ENCODE measurements at places on chromosomes 12 and 14.
A peak's percentile ranks its signal among the peaks of the same experiment; 100 is the strongest.

DNA sequence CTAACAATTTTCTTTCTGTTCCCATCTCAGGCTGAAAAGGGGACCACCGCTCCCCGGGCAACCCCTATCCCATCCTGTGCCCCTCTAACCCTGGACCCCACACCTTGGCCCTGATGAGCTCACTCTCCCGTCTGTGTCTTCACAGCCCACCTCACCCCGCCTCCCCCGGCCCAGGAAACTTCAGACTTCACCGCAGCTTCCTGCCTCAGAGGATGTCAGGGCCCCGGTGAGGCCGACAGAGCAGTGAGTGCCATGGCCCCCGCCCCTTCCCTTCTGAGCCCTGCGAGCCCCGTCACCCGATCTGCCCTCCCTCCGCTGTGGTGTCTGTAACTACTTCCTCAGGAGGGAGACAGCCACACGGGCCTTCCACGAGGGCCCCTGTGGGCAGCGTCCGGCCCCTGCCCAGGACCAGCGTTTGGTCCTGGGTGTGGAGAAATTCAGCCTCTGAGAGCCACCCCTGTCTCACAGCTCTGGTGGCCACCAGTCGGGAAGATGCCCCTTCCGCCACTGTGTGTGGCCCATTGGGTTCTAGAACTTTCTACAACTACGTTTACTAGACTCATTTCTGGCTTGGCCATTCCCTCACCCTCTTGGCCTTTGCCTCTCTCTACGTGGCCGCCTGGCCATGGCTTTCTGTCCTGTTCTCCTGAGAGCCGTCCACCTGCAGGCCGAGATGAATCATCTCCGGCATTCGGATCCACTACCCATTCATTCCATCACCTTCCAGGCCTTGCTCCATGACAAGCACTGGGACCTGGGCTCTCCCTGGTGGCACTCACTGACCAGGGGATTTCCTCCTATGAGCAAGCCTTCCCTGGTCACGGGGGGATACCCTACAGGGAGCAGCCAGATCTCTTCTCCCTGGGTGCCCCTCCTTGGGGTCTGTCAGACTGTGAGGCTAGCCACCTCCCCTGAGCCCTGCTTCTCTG lies 3.4 kb downstream of the RHOF start:
- DNase-seq: no peak

DNA sequence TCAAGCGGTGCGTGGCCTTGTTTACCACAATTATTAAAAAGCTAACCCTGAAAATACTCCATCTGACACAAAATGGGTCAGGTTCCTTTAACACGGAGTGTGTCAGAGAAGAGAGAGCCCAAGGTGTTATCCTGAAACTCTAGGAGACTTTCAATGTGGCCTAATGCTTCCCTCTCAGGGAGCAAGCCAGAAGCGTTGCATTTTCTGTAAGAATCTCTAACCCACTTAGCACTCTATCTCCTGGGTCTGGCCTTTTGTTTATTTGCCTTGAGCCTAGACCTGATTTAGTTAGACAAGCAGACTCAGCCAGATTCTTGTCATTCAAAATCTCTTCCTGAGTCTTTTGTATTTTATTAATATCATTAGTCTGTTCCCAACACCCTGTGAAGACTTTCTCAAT lies 184.0 kb upstream of the SYT1 start:
- no peak for DNase-seq

- DNase-seq: peak; percentile 18
Observed at GRCh38 chr12:22105542-22105941, 59.5 kb downstream of the CMAS start.

DNA sequence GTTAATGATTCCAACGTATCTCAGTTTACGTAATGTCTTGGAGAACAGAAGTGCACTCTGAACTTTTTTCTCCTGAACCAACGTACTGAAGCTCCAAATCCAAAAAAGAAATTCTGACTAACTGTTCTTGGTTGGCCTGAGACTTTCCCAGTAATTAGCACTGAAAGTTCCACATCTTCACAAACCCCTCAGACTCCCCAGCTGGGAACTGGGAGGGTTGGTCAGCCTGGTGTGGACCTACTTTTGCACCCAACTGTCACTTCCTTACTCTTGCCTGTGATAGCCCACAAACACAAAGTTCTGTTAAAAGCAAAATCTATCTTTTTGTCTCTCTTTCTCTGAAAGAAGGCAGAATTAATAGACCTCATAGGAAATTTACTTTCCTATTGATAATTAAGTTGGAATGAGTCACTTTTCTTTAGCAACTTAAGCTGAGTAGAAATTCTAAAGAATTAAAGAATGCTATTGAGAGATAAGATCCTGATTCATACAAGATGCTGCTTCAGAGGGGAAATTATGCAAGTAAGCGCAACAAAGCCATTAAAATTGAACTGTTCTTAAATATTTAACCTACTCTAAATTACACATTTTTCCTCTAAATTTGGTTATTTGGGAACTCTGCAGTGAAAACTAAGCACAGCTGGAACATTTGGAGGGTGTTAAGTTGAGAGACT lies 155.0 kb downstream of the EPS8 start:
- DNase-seq: peak; percentile 25

- peak; percentile 57 for DNase-seq
Observed at GRCh38 chr12:84912198-84913128, at the start of gene SLC6A15. Gene SLC6A15, minus strand, starts transcription at chr12:84912799. Its CDS starts 20,679 bp downstream, at chr12:84892120.

DNA sequence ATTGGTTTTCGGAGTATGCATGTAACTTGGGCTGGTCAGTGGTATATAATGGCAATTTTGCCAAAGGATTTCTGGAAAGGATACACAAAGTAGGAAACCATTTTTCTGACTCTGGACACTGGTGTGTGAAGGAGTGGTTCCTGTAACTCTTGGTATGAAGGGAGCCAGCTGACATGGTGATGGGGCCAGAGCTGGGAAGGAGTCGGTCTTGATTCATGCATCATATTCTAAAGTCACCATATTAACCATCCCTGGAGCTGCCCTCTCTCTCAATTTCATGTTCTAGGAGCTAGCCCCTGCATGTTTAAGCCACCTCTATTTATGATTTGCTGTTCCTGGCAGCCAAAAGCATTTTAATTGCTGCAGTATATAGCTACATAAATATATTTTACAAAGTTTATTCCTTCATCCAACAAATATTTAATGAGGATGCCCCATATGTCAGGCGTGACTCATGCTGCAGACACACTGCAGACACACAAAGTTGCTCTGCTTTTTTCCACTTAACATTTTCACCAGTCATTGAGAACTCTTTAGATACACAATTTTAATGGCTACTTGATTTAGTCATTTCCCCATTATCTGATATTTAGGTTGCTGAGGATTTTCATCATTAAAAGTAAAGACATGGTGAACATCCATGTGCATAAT lies 78.7 kb upstream of the PSMC1 start:
- DNase-seq: no peak

DNA sequence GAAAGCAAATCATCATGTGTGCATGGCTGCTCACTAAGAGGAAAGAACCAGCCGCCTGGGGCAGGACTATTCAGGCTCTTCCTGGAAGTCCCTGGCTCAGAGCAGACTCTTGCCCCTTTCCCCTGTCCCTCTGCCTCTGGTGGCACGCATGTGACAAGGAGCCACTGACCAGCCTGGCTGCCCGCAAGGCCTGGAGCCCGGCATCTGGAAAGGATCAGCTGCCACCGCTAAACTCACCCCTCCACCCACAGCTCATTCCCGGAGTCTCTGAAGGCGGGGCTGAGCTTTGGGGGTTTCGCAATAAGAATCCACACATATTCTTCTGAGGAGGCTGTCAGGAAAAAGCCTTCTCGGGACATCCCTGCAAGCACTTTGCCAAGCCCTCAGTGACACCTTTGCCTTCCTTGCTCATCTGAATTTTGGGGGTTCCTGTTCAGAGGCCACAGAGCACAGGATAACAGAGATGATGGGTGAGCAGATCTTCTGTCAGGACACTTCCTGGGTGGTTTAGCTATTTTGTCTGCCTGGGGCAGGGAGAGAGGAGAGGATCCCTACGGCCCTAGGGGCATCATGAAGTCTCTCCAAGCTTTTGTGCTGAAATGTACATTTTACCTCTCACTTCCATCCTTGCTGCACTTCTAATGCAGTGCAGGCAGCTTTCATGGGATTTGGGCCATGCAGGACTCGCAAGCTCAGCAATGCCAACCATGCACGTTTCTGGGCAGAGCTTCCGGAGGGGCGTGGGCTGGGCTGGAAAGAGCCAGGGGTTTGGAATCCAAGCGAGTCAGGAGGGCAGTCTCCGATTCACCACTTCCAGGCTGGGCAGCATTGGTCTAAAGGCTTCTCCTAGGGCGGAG lies 124.8 kb upstream of the MAP1LC3B2 start:
- peak; percentile 74 for DNase-seq

GRCh38 chr12:103334466-103334865 lies 161.3 kb downstream of the C12orf42 start:
- DNase-seq: no peak

DNA sequence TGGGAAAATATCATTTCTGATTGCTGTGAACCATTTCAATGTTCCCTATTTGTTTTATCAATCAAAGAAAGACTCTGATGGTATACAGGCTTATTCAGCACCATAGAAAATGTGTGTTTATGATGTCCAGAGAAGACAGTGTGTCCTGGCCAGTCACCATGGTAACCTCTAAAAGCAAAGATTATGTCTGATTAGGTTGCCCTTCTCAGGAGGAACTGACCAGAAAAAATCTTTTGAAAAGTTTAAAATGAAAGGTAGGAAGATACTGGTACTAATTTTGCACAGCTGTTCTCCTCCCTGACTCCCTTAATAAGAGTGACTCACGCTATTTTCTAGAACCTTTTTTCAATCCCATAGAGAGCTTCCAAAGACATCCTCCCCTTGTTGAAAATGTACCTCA lies 391.8 kb upstream of the DCN start:
- DNase-seq: peak; percentile 15

DNA sequence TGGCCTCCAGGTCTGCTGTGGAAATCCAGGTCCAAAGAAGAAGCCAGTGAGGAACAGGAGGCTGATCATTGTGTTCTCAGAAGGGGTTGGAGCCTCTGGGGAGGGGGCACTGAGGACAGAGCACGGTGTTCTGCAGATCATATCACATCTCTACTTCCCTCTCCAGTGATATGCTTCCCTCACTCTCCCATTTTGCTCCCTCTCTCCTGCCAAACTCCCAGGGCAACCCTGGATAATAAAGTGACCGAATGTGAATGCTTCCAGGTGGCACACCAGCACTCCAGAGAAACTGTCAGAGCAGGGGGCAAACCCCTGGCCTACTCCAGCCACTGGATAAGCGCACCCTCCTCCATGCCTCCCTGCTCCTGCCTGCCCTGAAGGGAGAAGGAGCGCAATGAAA lies 57.8 kb downstream of the DPF3 start:
- no peak for DNase-seq

GRCh38 chr14:70814466-70814865 lies 5.2 kb upstream of the MAP3K9 start:
- no peak for DNase-seq

- no peak for DNase-seq
Observed at GRCh38 chr12:52872644-52873389, 24.0 kb upstream of the KRT78 start.

DNA sequence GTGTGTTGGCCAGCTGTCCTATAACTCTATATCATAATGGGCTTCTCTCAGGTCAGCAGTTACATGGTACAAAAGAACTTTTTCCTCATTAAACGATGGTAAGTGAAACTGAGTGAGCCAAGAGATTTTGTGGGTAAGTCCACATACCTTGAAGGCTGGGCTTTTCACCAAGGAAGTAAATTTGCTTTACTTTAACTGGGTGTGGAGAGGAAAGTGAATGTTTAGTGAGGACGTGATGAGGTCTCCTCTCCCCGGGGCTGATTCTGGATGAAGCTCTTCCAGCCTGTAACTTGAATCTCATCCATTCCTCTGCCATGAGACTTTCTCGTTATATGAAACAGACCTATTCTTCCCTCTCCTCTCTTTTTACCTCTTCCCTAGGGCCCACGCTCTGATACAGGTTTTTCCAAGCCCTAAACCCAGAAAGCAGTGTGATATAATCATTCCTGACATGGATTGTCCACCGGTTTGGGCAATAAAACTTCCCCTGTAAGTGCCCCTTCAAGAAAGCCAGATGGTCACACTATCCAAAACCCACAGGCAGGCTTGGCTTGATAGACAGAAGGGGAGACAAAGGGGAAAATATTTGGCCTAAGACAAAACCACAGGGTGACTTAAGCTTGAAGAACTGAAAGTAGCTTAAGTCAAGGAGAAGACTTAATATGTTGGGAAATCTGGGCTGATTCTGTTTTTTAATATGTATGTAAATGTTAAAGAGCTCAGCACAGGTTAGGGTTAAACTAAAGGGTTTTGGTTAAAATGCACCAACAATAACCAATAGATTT lies 50.3 kb downstream of the CIT start:
- DNase-seq: no peak

- peak; percentile 93 for DNase-seq
Observed at GRCh38 chr14:32509632-32510187, 180.6 kb downstream of the AKAP6 start.

- DNase-seq: peak; percentile 78
Observed at GRCh38 chr12:57087010-57087690, 1.8 kb upstream of the NAB2 start.

- DNase-seq: no peak
Observed at GRCh38 chr14:68619790-68620574, 172.9 kb downstream of the ZFP36L1 start.

DNA sequence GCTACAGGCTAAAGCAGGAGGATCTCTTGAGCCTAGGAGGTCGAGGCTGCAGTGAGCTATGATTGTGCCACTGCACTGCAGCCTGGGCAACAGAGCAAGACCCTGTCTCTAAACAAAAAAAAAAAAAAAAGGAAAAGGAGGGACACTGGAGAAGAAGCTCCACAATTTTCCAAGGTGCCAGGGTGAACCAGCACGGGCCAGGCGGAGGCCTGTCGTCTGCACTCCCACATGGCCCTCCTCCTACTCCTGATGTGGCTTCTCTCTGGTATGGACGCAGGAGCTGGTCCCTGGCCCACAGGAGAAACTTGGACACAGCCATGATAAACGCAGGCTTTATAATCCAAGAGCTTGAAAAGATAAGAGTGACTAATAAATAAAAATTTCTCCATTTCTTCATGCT lies 341.2 kb downstream of the CACNA1C start:
- DNase-seq: no peak

DNA sequence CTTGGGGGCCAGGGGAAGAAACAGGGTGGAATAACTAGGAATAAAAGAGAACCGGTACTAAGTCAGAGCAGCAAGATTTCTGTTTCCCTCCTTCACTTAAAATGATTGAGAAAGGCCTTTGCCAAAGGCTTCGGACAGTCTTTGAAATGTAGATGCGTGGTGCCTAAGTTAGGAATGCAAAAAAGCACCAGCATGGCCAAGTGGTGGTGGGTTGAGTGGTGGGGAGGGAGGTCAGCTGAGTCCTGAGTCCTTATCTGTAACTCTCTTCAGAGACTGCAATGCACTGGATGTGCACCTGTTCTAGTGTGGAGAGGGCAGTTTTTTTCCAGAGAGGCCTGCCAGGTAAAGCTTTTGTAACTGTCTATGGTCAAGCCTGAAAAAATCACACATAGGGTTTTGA lies 919.9 kb downstream of the FSCB start:
- DNase-seq: no peak

DNA sequence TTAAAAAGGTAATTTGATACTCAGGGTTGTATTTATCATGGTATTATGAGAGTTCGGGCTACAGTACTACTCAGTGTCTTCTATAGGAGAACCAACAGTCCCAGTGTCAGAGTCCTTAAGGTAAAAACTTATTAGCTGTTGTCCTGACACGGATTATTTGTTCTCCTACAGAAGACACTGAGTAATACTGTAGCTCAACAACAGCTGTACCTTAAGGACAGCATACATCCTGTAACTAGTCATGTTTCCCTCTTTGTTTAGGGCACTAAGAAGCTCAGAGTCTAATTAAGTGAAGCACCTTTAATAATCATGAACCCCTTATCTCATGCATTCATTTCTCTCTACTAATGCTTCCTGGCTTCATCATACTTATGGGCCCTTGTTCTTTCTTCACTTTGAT lies 33.9 kb downstream of the ARF6 start:
- peak; percentile 61 for DNase-seq

GRCh38 chr12:94555687-94556086 lies 94.7 kb downstream of the TMCC3 start:
- DNase-seq: no peak
